ENCODE measurements at places on chromosomes 12 and 14.

DNA sequence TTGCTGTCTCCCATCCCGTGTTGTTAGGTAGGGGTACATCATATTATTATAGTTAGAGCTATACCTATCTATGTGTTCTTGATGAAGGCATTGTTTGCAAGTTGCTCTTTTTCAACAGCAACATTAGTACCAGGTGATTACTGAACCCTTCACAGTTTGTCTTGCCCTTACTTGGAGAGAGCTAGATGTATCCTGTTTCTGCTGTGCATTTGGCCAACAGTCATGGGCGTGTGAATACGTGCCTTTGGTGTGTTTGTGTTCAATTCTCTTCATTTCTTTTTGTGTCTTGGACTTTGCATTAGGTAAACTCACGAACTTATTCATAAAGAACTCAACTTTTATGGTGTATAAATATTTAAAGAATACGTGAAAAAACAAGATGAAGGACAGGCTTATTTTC is 14.3 kb downstream of the ARF6 start:
- H3K27ac ChIP-seq: no peak overlapping the region
- no peaks in the 10 kb centered on the region for H3K4me1 ChIP-seq
- DNase-seq: no peak

DNA sequence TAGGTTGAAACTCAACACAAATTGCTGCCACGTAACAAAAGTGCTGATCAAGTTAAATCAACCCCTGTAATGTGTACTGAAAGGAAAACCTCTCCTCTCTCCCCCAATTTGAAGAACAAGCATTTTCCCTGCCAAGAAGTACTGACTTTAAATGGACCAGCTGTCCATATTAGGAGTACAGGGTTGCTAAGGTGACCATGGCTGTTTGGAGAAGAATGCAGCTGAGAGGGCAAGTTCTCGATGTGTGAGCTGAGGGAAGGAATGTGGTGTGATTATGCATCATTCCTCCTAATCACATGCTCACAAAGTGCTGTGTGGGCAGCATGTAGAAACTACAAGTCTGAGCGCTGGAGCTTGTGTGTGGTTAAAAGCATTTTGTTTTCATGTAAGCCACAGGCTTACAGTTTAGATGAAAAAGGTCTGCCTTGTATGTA is 50.9 kb upstream of the CCT2 start:
- peaks cover 43% of the 10 kb centered on the region for H3K4me1 ChIP-seq
- peak overlapping the region; percentile 99 for H3K27ac ChIP-seq
- peak; percentile 26 for DNase-seq
- no peaks in the 10 kb centered on the region for H3K27me3 ChIP-seq

DNA sequence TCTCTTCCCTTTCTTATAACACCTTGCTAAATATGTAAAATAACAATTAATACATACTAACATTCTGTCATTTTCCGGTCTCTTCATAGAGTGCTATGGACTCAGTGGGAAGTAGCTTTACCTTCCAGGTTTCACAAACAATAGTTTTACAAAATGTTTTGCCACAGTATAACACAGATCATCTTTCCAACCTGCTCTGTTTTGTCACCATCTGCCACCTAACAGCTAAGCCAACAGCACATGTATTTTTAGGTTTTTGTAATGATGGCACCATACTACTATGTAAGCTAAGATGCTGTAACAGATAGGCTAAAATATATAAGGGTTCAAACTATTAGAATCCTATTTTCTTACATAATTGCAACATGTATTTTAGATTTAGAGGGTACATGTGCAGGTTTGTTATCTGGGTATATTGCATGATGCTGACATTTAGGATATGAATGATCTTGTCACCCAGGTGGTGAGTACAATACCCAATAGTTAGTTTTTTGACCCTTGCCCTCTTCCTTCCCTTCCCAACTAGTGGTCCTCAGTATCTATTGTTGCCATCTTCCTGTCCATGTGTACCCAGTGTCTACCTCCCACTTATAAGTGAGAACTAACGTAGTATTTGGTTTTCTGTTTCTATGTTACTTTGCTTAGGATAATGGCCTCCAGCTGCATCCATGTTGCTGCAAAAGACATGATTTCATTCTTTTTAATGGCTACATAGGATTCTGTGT is 8.7 kb downstream of the RHOJ start:
- DNase-seq: no peak
- H3K27me3 ChIP-seq: no peaks in the 10 kb centered on the region
- no peak overlapping the region for H3K4me3 ChIP-seq
- peaks cover 11% of the 10 kb centered on the region for H3K36me3 ChIP-seq
- H3K4me1 ChIP-seq: peaks cover 17% of the 10 kb centered on the region

GRCh38 chr14:65850429-65851135 is 438.1 kb downstream of the FUT8 start:
- H3K4me1 ChIP-seq: peaks cover 14% of the 10 kb centered on the region
- H3K4me3 ChIP-seq: no peak overlapping the region
- H3K27me3 ChIP-seq: no peaks in the 10 kb centered on the region
- H3K27ac ChIP-seq: no peak overlapping the region
- H3K36me3 ChIP-seq: no peaks in the 10 kb centered on the region

DNA sequence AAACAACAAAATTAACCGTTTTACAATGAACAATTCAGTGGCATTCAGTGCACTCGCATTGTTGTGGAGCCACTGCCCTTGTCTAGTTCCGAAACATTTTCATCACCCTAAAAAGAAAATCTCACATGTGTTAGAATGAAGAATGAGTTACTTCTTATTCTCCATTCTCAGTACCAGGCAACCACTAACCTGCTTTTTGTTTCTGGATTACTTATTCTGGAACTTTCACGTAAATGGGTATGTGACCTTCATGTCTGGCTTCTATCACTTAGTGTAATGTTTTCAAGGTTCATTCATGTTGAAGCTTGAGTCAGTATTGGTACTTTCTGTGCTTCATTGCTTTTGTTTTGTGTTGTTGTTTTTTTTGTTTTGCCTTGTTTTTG is 15.6 kb downstream of the RCOR1 start:
- DNase-seq: no peak
- no peak overlapping the region for H3K27ac ChIP-seq
- no peak overlapping the region for H3K4me3 ChIP-seq
- H3K4me1 ChIP-seq: peaks cover 13% of the 10 kb centered on the region

- peaks cover under 1% of the 10 kb centered on the region for H3K36me3 ChIP-seq
- no peaks in the 10 kb centered on the region for H3K27me3 ChIP-seq
- no peak for DNase-seq
- peaks cover 12% of the 10 kb centered on the region for H3K4me1 ChIP-seq
- no peak overlapping the region for H3K27ac ChIP-seq
- no peak overlapping the region for H3K4me3 ChIP-seq
Measured at GRCh38 chr14:101200008-101200649, 296.6 kb upstream of the RTL1 start.

Measured in neural crest cell (in vitro differentiated cells).